IPS DF 19.7 (cell line): ENCODE measurements at places on chromosomes 1 and 21.

DNA sequence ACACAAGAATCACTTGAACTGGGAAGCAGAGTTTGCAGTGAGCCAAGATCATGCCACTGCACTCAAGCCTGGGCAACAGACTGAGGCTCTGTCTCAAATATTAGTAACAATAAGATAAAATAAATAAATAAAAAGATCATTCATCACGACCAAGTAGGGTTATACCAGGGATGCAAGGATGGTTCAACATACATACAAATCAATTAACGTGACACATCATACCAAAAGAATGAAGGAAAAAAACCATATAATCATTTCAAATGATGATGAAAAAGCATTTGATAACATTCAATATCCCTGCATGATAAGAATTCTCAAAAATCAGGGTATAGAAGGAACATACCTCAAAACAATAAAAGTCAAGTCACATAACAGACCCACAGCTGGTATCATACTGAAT, 38.3 kb downstream of the PHTF1 start:
- DNase-seq: no peak

- peak; percentile 35 for DNase-seq
These were observed 894 bp downstream of the EPB41 start for GRCh38 chr1:28915031-28915895.

DNA sequence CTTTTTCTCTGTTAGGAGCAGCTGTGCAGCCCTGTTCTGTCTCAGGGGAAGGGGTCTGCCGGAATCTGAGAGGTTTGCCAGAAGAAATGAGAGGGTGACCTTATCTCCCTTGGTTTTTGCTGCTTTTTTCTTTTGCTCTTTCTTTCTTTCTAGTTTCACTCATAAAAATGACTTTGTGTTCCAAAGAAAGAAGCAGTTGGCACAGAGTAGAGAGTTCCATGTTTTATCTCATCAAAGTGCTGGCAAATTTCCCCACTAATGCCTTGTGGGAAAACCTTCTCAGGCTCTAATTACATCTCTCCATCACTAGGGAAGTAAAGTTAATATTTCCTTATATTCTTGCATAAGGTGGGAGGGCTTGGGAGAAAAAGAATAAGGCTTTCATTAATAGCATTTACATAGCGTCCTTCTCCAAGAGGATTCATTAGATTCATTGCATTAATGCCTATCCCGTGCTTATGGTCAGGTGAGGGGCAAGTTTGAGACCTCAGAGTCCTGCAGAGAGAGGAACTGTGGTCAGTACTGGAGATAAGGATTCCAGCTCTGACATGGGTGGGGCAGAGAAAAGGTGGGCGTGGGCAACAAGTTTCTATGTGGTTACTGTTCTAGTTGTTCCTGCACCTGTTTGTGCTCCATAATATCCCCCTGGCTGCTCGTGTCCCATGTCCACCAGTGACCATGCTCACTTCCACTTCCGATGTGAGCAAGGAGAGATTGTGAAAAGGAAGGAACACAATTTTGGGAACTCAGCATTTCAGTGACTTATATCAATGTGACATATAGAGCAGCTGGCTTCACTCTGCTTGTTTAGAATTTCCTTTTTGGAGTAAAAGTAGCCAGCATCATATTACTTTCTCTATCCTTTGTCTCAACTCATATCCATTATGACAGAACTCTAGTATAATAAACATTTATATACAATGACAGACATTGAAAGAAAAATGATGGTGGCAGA, 79.5 kb downstream of the DISC1 start:
- no peak for DNase-seq

- no peak for DNase-seq
These were observed 75.3 kb downstream of the KCNK1 start for GRCh38 chr1:233689017-233689747.

- no peak for DNase-seq
These were observed 1.0 kb downstream of the PER3 start for GRCh38 chr1:7785108-7785507.
